ENCODE measurements at places on chromosomes 13 and 19. TPM values are rescaled to one million over a fixed set of nuclear protein-coding genes. Genes with fewer than 3 reads are reported as not detected.

CPB2 gene
- not detected for total RNA-seq

SRRM5 gene
- total RNA-seq = not detected

AKAP8 gene
- total RNA-seq = 10.8 TPM

LRP3 gene
- 57.5 TPM for total RNA-seq

CPT1C gene
- 40.6 TPM for total RNA-seq

PLEKHF1 gene
- total RNA-seq = 0.49 TPM

ZNF497 gene
- 3.2 TPM for total RNA-seq

CD37 gene
- total RNA-seq = 3.4 TPM
